ENCODE measurements at places on chromosomes 5 and 9.

DNA sequence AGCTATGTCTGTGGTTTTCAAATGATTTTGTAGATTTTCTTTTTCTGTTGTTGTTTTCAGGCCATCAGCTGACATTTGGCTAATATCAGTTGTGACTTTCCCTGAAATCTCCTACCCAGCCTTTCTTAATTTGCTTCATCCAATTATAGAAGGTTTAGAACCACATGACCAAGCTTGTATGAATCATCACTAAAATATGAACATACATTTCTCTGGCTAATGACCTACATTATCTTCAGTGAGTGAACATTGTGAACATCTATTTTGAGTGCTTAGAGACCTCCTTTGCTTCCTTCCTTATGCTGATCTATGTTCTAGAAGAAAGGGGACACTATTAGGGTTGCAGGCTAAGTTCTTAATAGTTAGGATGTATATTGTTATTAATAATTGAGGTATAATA, 532.5 kb downstream of the RAB3C start:
- no peak for DNase-seq

DNA sequence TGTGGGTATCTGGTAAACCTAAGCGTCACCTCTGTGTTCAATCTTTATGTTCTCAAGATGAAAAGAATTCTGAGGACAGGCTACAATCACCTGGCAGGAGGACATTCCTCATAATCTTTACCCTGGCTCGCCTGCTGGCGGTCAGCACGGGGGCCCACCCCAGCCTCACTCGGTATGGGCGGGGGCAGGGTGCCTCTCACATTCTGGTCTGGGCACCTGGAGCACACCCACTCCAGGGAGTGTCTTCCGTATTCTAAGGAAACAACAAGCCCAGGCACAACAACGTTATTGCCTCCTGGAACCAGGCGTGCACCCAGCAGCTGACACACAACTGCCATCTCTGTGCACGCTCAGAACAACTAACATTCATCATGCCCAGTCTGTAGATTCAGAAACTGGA, 179.8 kb downstream of the ROR2 start:
- DNase-seq: peak; percentile 25

GRCh38 chr5:54756301-54756700, 229.1 kb downstream of the ESM1 start:
- DNase-seq: no peak

GRCh38 chr5:137236849-137237507, 262.1 kb downstream of the SPOCK1 start:
- no peak for DNase-seq

GRCh38 chr5:65727491-65728156, 5.6 kb downstream of the NLN start:
- DNase-seq: no peak

DNA sequence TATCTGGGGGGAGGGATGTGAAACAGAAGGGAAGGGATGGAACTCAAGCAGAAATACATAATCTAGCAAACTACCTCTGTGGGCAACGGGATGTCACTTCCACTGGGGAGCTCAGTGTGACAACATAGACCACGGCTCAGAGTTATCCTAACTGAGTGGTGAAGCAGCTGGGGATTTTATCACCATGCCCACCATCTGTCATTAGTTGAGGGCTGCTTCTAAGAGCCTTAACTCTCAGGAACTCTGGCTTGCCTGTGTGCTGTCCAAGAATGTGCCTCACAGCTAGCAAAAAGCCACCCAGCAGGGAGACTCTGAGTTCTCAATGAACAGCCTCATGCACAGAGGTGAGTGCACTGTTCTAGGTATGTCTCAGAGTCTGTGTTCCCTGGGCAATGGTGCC, 90.6 kb upstream of the CXCL14 start:
- no peak for DNase-seq

DNA sequence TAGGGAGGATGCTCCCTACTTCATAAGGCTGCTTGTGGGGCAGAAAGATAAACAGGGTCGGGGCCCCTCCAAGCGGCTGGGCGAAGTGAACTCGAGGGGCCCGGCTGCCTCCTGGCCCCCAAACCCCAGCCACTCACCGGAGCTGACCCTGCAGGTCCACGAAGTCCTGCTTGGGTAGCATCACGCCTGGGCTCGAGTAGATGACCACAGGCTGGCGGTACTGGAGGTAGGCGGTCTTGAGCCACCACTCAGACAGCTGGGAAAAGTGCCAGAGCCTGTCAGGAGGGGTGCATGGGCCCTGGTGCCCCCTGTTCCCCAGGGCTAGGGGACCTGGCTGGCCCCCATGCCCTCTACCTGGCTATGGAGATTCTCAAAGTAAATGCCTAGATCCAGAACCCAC, 6.5 kb downstream of the CRAT start:
- no peak for DNase-seq

- DNase-seq: no peak
Measured at GRCh38 chr5:179680014-179680779, 637 bp downstream of the CBY3 start.

GRCh38 chr5:138139781-138140090, 508 bp upstream of the NME5 start:
- DNase-seq: no peak

DNA sequence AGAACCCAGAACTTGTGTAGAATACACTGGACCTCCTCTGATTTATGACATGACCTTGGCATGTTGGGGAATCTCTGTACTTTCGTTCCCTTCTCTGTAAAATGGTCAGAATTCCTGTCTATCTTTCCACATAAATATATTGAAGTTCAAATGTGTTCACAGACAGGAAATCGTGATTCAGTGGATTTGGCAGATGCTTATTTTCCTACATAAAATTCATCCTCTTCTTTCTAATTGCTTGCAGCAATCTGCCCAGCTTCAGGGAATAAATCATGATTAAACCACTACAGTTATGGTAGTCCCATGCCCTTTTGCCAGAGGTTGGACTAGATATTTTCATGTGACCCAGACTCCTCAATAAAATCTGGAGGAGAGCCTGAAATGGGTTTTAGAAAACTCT, 52.1 kb upstream of the ARL15 start:
- no peak for DNase-seq

GRCh38 chr5:32600054-32600622, 14.8 kb downstream of the SUB1 start:
- DNase-seq: no peak

DNA sequence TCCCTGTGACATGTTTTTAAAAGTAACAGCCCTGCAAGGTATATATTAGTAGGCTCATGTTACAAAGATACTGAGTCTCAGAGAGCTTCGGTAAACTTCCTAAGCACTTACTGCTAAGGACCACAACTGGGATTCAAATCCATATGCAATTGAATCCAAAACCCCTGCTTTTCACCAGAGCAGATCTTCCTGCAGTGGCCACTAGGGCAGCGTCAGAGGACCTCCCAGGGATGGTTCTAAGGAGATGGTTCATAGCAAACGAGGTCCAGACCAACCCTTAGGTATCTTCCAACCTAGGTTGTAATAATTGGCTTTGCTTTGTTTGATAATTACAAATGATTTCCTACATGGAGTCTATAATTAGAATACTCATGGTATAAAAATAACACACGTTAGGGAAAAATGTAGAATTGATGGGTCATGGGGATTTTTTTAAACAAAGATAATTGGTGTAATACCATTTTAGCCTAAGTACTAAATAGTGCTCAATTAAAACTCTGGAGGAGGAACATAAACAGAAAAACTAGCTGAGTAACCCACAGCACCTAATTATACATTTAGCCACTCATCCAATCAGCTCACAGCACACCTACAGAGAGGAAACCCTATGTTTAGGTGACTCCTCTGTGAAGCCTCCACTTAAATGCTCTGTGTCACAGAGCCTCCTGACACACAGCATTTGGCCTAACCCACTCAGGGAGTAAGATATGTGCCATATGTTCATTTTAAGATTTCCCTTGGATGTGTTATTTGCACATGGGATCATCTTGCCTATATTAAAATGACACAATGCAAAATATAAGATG, 10.0 kb upstream of the CAST start:
- DNase-seq: peak; percentile 75

DNA sequence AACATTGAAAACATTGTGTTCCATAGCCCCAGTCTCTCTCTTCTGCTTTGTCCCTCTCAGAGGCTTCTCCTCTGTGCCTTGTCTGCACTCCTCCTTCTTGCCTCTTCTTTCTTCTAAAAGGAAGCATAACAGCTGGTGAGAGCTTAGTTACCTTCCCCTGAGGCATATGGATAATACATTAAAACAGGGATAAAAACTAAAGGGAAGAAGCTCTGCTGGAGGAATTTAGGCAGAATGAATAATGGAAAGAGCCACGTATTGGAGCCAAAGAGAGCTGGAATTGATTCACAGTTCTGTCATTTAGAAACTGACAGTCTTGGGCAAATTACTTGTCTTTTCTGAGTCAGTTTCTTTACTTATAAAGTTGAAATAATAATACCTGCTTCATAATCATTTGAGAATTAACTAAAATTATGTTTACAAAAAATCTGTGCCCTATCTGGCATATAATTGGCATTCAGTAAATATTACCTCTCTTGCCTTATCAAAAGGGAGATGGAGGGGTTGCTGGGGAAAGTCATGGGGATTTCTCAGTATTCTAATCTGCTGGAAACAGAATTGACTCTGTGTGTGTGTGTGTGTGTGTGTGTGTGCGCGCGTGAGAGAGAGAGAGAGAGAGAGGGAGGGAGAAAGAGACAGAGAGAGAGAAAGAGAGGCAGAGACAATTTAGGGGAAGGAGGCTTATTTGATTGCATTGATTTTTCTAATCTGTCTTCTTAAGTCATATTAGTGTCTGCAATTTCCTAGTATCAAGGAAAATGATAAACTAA, 20.2 kb downstream of the ZNF474 start:
- no peak for DNase-seq

DNA sequence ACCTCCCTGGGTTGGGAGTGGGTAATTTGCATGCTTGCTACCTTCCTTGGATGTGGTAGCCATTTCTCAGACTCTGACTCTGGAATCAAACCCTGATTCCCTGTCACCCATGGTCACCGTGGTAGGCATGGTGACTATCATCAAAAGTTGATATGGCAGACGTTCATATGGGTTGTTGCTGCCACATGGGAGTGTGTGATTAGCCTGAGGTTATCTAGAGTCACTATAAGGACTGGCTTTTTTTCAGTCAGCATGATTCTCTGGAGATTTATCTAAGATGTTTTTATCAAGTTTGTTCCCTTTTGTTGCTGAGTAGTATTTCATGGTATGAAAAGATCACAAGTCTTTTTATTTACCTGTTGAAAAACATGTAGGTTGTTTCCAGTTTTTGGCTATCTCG, 7.0 kb downstream of the RCL1 start:
- no peak for DNase-seq

GRCh38 chr9:93156475-93157008, 22.5 kb upstream of the NINJ1 start:
- DNase-seq: no peak

GRCh38 chr9:124696101-124696500, 75.0 kb downstream of the NR6A1 start:
- DNase-seq: no peak

GRCh38 chr9:129570450-129571297, 50.2 kb downstream of the C9orf50 start:
- DNase-seq: peak; percentile 75

- DNase-seq: no peak
Measured at GRCh38 chr5:72351376-72351775, 31.2 kb downstream of the PTCD2 start.

DNA sequence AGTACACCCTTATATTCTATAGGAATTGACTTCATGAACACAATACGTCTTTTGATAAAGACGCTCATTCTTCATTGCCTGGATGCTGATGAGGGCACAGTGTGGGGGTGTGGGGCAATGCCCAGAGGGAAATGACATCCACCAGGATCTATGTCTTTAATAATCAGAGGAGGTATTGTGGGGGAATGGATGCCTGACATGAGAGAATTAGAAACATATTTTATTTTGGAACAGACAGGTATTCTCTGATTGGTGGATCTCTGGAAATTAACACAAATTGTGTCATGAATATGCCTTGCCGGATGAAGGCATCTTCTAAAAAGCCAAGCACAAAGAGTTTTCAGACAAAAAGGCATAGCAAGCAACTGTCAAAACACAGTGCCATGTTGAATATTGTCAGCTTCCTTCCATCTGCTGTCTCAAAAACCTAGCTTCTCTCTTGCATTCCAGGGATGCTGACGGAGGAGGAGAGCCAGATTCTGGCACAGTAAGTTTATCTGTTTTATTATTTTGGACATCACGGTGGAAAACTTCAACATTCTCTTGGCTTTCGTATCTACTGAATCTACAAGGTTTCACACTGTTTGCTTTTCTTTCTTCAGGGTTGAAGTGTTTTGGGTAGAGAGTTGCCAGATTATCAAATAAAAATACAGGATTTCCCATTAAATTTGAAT, 3.9 kb upstream of the C5orf58 start:
- no peak for DNase-seq

- DNase-seq: no peak
Measured at GRCh38 chr5:54601411-54602230, 84.1 kb downstream of the SNX18 start.

DNA sequence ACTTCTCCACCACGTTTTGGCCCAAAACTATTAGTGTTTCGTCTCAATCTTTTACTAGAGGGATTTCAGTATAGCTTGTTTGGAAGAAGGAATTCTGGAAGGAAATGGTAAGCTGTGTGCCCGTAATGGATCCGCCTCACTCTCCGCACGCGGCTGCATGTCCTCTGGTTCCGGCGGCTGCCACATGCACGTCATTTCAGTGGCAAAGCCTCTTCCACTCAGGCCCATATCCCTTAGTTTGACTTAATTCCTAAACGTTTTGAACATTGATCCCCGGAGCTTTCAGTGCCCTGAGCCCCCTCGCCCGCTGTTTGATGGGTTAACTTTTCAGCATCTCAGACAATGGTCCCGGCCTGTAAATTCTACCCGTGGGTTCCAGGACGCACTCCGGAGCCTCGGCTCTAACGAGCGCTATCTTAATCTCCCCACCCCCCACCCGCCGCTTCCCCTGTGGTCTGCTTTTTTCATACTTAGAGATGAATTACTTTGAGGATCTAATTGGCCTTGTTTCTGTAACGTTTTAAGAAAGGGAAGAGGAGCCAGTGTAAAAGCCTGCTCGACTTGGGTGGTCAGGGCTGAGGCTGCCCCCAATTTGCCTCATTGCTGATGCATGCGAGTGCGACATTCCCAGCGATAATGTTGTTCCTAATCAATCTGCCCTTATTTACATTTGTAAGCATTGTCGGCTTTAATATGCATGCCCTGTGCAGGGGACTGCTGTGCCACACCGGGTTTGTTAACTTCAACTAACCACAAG, 4.6 kb downstream of the PTCH1 start:
- peak; percentile 78 for DNase-seq

- DNase-seq: no peak
Measured at GRCh38 chr5:135966790-135967189, 12.0 kb upstream of the LECT2 start.

- no peak for DNase-seq
Measured at GRCh38 chr9:5488221-5489008, 21.9 kb upstream of the PDCD1LG2 start.

Measured in endodermal cell (in vitro differentiated cells).